NCI-H2081 (cell line): ENCODE measurements at places on chromosomes 4 and X.

- peak; percentile 7 for DNase-seq
These were observed 995 bp downstream of the SMARCA5 start for GRCh38 chr4:143514497-143514896.

GRCh38 chrX:28659269-28659668 lies 72.0 kb downstream of the IL1RAPL1 start:
- DNase-seq, result no peak

- peak; percentile 32 for DNase-seq
These were observed 603 bp downstream of the MAD2L1 start for GRCh38 chr4:120065974-120066516.

GRCh38 chr4:33537527-33537926 lies 2706.8 kb downstream of the ARAP2 start:
- no peak for DNase-seq

- DNase-seq, result peak; percentile 45
These were observed 78.6 kb downstream of the CAMK2D start for GRCh38 chr4:113682730-113683537.

- no peak for DNase-seq
These were observed 236.8 kb downstream of the GPAT3 start for GRCh38 chr4:83772685-83773084.

GRCh38 chr4:86235549-86235948 lies 124.3 kb downstream of the MAPK10 start:
- DNase-seq, result no peak

GRCh38 chr4:68176500-68176899 lies 46.8 kb upstream of the TMPRSS11F start:
- DNase-seq, result no peak

DNA sequence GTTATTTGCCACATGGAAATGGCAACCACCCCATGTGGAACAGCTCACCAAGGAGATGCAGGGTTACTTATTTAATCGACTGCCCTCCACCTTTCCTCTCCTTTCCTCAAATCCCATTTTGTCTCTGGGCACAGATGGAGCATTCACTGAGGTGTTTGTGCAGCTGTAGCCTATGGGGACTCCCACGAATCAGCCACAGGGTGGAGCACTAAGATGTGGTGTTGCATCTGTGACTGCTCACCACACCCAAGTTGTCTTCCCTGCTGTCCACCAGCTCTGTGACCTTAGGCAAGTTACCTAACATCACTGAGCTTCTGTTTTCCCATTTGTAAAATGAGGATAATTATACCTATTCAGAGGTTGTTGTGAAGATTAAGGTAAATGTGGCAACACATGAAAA lies 252.4 kb upstream of the CPEB2 start:
- DNase-seq, result no peak
